HFFc6 (cell line): ENCODE measurements at places on chromosomes 12 and 14.

DNA sequence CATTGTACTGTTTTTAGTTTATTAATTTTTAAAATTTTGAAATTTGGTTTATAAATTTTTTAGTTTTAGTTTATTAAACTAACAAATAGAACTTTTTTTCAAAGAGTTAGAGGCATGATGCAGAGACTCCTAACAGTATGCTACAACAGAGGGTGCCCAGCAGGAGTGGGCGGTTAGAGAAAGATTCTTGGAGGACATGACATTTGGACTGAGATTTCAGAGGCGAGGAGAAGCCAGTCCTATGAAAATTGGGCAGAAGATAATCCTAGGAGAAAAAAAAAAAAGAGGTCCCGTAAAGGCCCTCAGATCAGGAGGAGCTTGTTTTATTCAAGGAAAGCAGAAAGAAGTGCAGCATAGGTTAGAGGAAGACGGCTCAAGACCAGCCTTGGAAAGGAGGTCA, 21.7 kb downstream of the KCNK10 start:
- no peak for DNase-seq

DNA sequence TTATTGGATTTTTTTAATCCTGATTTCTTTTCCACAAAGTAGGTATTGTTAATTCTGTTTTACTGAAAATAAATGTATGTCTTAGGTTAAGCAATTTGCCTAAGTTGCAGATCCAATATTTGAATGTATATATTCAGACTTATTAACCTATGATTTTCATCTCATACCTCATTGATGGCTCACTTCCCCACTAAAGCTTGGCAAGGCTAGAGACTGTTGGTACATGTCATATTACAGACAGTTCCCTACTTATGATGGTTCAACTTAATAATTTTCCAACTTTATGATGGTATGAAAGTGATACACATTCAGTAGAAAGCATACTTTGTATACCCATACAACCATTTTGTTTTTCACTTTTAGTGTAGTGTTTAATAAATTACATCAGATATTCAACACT, 33.2 kb upstream of the KCNH3 start:
- peak; percentile 25 for DNase-seq

DNA sequence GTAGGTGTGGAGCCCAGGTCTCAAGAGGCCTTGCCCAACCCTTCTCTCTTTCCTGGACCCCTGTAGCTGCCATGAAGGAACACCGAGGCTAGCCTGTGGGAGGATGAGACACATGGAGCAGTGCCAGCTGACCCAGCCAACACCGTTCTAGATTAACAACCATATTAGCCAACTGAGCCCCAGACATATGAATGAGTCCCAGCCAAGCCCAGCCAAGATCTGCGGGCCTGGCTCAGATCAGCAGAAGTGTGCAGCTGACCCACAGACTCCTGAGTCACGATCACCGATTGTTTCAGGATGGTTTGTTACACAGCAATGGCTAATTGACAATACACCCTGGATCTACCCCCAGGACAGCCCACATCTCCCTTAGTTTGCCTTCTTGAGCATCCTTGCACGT, 82.1 kb downstream of the NTF3 start:
- DNase-seq = no peak

DNA sequence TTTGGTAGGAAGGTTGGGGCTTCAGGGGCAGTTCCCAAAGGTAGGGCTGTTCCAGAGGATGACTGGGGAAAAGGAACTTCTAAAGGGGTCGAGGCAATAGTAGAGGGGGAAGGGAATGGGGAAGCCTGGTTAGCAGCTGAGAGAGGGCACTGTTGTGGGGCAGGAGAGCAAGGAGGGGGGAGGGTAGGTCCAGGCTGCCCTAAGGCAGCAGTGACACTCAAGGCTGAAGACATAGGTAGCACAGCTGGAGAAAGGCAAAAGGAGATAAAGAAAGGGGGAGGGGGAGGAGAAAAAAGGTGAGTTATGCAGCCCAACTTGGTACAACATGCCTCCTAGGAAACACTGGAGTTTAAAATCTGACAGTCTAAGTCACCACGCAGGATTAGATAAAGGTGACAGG, 3.9 kb downstream of the NACA start:
- DNase-seq = no peak

GRCh38 chr12:83985084-83985483, 927.5 kb downstream of the SLC6A15 start:
- no peak for DNase-seq

DNA sequence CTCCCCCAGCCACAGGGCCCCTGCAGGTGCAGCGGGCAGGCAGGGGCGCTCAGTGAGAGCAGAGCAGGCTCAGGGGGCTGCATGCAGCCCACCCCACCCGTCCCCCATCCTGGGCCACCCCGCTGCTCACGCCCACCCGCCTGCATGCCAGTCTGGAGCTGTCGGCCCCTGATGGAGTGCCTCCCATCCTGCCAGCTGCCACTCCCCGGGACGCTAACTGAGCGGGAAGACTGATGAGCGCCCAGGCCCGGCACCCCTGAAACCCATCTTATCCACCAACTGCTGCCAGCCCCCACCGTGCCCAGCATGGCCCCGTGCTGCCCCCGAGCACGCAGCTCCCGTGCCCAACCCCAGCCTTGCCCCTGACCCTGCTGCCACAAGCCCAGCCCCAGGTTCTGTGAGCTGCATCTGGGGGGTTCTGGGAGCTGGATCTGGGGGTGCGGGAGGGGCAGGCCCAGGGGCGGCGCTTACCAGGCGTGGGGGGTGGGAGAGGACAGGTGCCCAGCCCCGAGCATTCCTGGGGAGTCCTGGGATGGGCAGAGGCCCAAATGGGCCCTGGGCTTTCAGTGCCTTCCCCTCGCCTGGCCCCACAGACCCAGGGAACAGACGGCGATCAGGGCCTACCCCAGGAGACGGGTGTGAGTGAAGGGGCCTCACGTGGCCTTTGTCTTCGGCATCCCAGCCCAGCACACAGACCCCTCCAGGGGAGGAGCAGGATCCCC, 13.3 kb downstream of the AKT1 start:
- no peak for DNase-seq

DNA sequence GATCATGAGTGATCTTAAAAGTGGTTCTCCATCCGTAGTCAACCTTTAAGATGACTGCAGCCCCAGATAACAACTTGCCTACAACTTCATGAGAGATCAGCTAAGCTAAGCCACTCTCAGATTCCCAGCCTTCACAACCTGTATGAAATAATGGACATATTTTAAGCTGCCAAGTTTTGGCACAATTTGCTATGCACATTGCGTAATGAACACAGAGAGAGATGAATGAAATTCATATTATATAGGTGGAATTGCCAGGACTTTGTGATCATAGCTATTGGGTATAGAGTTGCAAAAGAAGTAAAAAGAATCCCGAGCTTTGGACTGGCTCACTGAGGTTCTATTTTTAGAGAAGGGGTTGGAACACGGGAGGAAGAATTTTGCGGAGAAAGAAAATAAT, 59.1 kb upstream of the EGLN3 start:
- no peak for DNase-seq

DNA sequence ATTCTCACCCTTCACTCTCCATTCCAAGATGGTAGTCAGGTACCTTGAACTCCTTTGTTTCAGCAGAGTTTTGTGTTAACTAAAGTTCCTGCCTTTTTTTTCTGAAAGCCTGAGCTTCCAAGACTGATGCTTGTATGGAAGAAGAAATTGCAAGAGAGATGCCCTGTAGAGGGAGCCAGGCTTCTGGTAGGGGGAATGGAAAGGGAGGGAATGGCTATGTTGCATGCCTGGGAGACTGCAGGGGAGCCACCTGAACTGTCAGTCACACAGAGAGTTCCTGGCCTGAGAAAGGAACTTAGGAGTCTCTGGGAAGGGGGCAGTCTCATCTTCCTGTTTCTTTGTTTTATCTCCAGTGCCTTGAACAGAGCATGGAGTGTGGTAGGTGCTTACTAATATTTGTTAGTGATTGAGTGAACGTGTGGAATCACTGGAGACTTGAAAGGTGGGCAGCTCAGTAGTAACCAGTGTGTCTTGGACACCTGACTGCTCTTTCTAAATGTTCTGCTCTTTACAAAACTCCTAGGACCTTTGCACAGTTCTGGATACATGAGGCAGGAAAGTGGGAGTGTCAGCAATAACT, 132.2 kb downstream of the ANO4 start:
- peak; percentile 28 for DNase-seq

DNA sequence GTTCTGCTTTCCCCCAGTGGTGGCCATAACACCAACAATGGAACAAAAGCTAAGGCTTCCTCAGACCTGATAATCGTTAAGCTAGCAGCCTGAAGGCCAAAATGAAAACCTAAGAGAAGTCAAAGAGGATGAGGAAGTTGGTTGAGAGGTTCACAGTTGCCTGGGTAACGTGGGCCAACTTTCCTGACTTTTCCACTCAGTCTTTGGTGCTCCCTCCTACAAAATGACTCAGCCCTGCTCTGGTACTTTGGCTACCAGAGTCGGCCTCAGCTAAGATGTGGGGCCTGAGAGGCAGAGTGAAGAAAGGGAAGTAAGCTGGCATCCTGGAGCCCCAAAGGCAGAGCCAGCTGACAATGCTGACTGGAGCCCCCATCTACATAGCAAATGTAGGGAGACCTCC, 14.9 kb upstream of the FKBP11 start:
- DNase-seq = no peak
